Activated T-cell treated with anti-CD3 and anti-CD28 coated beads, Interleukin-2, amount 50 U/mL, for 72 hours (primary cell): ENCODE measurements at places on chromosomes 16 and 17. TPM values are rescaled to one million over a fixed set of nuclear protein-coding genes. Genes with fewer than 3 reads are reported as not detected.

GRCh38 chr17:72515291-72516065 is 394.7 kb downstream of the SOX9 start:
- H3K4me1 ChIP-seq, result no peaks in the 10 kb centered on the region
- no peak overlapping the region for H3K4me3 ChIP-seq
- DNase-seq, result no peak
- H3K27ac ChIP-seq, result no peak overlapping the region

DNA sequence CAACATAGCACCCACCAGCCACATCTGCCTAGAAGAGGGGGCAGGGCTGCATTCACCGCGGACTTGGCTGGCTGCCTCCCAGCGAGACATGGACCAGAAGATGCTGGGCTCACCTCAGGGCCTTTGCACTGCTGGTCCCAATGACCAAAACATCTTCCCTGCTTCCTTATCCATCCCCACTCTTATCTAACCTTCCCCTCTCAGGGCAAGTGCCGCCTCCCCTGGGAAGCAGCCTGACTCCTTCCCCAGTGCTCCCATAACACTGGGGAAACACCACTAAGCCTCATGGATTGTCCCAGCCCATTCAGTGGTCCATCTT is 5.7 kb downstream of the TMC6 start:
- peak overlapping the region; percentile 78 for H3K4me3 ChIP-seq
- no peak overlapping the region for H3K27ac ChIP-seq
- H3K36me3 ChIP-seq, result peaks cover 13% of the 10 kb centered on the region
- no peak for DNase-seq
- peaks cover 74% of the 10 kb centered on the region for H3K4me1 ChIP-seq

DNA sequence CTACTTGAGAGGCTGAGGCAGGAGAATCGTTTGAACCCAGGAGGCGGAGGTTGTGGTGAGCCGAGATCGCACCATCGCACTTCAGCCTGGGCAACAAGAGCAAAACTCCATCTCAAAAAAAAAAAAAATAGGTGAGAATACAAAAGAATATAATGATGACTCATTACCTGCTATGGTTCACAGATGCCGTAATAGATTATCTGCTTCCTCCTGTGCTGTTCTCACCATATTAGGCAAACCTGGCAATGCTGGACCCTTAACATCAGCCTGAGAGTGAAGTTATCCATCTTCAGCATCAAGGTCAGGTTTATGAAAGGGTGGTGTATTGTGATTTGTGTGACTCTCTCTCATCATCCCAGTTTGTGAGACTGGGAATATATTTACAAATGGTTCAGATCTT is 271.3 kb upstream of the CPHXL start:
- no peak overlapping the region for H3K4me3 ChIP-seq
- H3K27me3 ChIP-seq, result no peaks in the 10 kb centered on the region
- DNase-seq, result no peak

- peak overlapping the region; percentile 90 for H3K4me3 ChIP-seq
- peaks cover 75% of the 10 kb centered on the region for H3K4me1 ChIP-seq
- H3K36me3 ChIP-seq, result no peaks in the 10 kb centered on the region
- no peak for DNase-seq
- H3K27ac ChIP-seq, result peak overlapping the region; percentile 93
Observed at GRCh38 chr17:78257810-78258322, 26.4 kb downstream of the TMEM235 start.

- peaks cover 16% of the 10 kb centered on the region for H3K4me1 ChIP-seq
- no peak for DNase-seq
- no peak overlapping the region for H3K4me3 ChIP-seq
- H3K27ac ChIP-seq, result peak overlapping the region; percentile 63
- peaks cover 3% of the 10 kb centered on the region for H3K36me3 ChIP-seq
Observed at GRCh38 chr16:47524007-47524405, 62.9 kb downstream of the PHKB start.

- no peak for DNase-seq
- no peak overlapping the region for H3K4me3 ChIP-seq
- no peak overlapping the region for H3K27ac ChIP-seq
Observed at GRCh38 chr17:50211249-50212120, 10.1 kb upstream of the COL1A1 start.

- no peak for DNase-seq
- no peaks in the 10 kb centered on the region for H3K36me3 ChIP-seq
- no peaks in the 10 kb centered on the region for H3K27me3 ChIP-seq
- no peaks in the 10 kb centered on the region for H3K4me1 ChIP-seq
Observed at GRCh38 chr17:41452281-41452680, 11.5 kb upstream of the KRT38 start.

DNA sequence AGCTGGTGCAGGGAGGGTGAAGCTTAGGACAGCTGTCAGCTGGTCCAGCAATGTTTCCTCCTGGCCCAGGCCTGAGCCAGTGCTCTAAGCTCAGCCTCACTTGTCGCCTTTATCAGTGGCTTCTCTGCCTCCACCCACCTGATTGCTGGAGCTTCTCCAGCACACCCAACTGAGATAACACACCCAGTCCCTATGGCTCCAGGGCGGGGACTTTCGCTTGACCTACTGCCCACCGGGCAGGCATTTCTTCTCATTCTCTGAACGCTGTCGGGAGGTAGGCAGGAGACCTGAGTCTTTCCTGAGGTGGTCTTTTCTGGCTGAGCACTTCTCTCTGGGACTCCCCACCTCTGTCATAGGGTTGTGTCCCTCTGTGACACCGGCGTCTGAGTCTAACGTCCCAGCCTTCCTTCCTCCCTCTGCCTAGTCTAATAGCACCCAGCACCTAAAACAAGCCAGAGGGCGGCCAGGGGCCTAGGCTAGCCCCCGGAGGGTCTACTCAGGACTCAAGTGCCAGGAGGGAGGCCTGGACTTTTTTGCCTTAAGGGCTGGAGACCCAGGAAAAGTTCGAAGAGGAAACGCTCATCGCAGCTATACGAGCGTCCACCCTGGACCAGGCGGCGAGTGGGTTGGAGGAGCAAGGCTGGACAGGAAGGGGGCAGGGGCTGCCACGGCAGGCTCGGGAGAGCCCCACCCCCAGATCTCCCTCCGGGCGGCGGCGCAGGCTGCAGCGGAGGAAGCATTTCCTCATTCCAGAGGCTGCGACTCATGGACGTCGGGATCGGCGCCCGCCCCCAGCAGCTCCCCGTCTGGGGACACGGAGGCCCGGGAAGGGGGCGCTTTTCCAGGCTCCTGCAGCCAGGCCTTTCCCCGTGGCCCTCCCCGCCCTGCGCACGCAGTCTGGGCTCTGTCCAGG is 756 bp downstream of the TAX1BP3 start:
- H3K27ac ChIP-seq, result peak overlapping the region; percentile 28
- peaks cover 33% of the 10 kb centered on the region for H3K4me1 ChIP-seq
- H3K36me3 ChIP-seq, result peaks cover 2% of the 10 kb centered on the region
- DNase-seq, result peak; percentile 17
- no peaks in the 10 kb centered on the region for H3K27me3 ChIP-seq
- peak overlapping the region; percentile 99 for H3K4me3 ChIP-seq

DNA sequence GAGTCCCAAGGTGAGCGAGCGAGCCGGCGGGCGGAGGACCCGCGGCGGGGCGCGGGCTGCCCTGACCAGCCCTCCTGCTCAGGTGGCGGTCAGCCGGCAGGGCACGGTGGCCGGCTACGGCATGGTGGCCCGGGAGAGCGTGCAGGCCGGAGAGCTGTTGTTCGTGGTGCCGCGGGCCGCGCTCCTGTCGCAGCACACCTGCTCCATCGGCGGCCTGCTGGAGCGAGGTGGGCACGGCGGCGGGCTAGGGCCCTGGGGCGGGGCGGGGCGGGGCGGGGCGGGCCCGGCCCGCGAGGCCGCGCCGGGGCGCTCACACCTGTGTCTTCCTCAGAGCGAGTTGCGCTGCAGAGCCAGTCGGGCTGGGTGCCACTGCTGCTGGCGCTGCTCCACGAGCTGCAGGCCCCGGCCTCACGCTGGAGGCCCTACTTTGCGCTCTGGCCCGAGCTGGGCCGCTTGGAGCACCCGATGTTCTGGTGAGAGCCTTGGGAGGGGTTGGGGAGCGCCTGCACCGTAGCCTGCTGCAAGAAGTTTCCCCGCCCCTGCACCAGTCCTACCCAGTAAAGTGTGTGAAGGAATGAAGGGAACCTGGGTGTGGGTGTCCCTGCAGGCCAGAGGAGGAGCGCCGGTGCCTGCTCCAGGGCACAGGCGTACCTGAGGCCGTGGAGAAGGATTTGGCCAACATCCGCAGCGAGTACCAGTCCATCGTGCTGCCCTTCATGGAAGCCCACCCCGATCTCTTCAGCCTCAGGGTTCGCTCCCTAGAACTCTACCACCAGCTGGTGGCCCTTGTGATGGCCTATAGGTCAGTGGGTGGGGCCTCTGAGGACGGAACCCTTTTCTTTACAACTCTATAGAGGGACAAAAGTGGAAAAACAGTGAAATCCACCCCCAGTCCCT is 802 bp downstream of the SETD6 start:
- peak; percentile 60 for DNase-seq
- H3K27me3 ChIP-seq, result no peaks in the 10 kb centered on the region
- peak overlapping the region; percentile 91 for H3K4me3 ChIP-seq
- peaks cover 6% of the 10 kb centered on the region for H3K36me3 ChIP-seq
- H3K27ac ChIP-seq, result no peak overlapping the region

GRCh38 chr16:57508035-57508425 is 21.7 kb upstream of the DOK4 start:
- H3K4me3 ChIP-seq, result no peak overlapping the region
- no peaks in the 10 kb centered on the region for H3K4me1 ChIP-seq
- H3K36me3 ChIP-seq, result no peaks in the 10 kb centered on the region
- no peak for DNase-seq
- no peaks in the 10 kb centered on the region for H3K27me3 ChIP-seq

GRCh38 chr17:53119773-53120172 is 703.0 kb upstream of the KIF2B start:
- H3K36me3 ChIP-seq, result no peaks in the 10 kb centered on the region
- no peaks in the 10 kb centered on the region for H3K27me3 ChIP-seq
- H3K4me1 ChIP-seq, result no peaks in the 10 kb centered on the region
- no peak overlapping the region for H3K4me3 ChIP-seq

DNA sequence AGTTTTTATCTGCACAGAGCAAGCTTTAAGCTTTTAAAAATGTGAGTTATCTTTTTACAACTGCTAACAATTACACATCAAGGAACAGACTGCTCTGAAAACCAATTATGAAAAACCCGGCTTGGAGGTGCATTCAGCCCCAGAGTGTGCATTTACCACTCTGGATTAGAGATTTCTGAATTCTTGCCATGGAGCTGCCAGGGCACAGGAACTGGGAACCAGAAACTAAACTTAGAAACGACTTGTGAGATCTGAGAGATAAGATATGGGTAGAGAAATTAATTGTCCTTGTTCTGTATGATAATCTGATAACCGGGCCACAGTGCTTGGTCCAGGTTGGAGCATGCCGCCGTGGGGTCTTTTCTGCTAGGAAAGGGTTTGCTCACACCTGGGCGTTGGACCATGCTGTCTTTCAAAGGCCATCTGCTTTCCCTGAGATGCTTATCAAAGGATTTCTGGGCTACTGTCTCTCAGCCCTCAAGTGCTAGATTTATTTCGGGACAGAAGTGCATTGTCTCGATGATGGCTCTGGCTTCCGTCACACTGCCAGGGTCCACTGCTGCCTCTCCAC is 210.0 kb downstream of the MAF start:
- no peak overlapping the region for H3K4me3 ChIP-seq
- H3K27ac ChIP-seq, result no peak overlapping the region
- no peaks in the 10 kb centered on the region for H3K4me1 ChIP-seq
- DNase-seq, result no peak

DNA sequence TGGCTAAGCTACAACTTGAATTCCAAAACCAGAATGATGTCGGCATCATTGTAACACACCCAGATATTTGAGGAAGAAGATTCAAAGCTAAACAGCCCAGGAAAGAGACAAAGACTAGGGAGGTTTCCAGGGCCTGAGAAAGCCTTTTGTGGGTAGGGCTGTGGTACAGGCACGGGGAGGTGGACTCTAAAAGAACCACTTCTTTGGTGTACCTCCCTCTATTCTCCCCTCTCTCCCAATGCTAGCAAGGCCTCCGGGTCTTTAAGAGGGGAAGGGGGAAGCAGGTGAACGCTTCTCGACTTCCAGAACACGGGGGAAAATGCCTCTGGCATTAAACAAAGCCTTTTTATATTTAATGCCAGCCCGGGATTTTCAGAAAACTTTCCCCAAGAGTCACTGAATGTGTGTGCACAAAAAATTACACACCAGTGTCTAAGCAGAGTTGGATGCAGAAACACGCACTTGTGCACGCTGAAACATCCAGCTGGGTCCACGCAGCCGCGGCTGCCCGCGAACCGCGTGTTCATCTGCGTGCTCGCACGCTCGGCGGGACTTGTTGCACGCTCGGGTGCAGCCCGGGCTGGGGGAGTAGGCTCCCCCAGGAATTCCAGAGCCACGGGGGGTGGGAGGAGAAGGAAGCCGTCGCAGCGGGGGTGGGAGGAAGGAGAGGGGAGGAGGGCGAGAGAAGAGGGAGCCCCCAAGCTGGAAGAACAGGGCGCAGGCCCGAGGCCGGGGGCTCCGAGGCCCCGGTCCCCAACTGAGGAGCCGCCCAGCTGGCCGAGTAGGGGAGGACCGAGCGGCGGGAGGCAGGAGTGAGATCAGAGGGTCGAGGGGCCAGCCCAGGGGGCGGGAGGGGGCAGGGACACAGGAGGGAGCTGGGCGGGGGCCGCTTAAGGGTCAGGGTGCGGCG is 20.1 kb upstream of the ZNF423 start:
- no peak overlapping the region for H3K27ac ChIP-seq
- no peak for DNase-seq
- H3K27me3 ChIP-seq, result peaks cover 39% of the 10 kb centered on the region
- no peak overlapping the region for H3K4me3 ChIP-seq

- H3K27ac ChIP-seq, result no peak overlapping the region
- no peak overlapping the region for H3K4me3 ChIP-seq
Observed at GRCh38 chr16:70255574-70255973, 3.8 kb upstream of the EXOSC6 start.

DNA sequence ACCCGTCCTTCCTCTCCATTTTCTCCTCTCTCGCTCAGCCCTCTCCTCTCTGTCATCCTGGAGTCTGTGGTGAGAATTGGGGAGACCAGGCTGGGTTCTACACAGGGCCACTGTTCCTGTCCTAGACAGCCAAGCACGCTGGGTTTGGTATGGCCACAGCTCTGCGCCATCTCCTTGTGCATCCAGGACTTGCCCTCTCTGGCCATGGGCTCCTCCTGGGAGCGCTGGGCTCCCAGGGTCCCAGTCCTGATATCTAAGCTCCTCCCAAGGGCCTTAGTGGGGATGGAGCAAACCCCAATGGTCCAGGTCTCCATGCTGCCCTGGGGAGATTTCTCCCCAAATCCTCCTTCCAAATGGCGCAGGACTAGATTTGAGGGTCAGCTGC is 27.2 kb upstream of the ITGA3 start:
- peaks cover 24% of the 10 kb centered on the region for H3K4me1 ChIP-seq
- no peak for DNase-seq

- no peak for DNase-seq
- peak overlapping the region; percentile 96 for H3K4me3 ChIP-seq
- peaks cover 33% of the 10 kb centered on the region for H3K36me3 ChIP-seq
- H3K27ac ChIP-seq, result no peak overlapping the region
Observed at GRCh38 chr17:68514831-68515635, 2.8 kb downstream of the PRKAR1A start.

MAPT gene
- 0.86 TPM for total RNA-seq

OR1F1 gene
- 0.35 TPM for total RNA-seq

ABCA9 gene
- total RNA-seq, result 0.17 TPM

CA4 gene
- not detected for total RNA-seq

TEDC2 gene
- total RNA-seq, result 23.0 TPM

CCL7 gene
- not detected for total RNA-seq

FBXL16 gene
- total RNA-seq, result 8.8 TPM
